ENCODE measurements at places on chromosomes 2 and 18.

DNA sequence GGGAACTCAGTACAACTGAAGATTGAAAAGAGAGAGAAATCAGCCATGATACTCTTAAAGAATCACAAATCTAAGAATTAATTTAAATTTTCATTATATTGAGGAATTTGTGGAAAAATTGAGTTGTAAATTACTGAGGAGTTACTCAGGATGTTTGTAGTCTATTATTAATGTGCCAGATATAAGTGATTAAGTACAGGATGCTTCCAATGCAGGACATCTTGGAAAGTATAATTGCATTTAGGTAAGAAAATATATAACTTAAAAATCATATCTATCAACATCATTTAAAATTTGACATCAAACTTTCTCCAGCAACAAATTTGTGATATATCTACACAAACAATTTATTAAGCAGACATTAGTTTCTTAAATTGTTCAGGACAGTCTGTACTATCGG is 1.3 kb downstream of the CALCRL start:
- no peak for DNase-seq

- DNase-seq: peak; percentile 53
Observed at GRCh38 chr2:222299906-222300725, 1.3 kb upstream of the PAX3 start.

DNA sequence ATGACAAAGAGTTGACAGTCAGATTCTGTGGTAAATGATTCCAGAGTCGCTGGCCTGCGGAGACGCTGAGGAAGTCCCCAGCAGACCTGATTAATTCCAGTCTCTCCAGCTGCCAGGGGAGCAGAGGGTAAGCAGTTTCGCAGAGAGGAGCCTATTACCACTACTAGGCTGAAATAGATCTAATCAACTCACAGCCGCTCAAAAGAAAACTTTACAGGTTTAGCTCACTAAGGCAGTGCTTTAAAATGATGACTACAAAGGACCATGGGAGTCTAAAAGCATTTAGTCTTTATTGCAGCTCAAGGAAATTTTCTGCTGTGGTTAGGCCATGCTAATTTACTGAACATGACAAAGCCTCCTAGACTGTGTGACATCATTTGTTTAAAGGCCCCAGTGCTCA is 445.6 kb upstream of the POU3F3 start:
- DNase-seq: no peak

- no peak for DNase-seq
Observed at GRCh38 chr2:215369181-215369760, 57.4 kb downstream of the ATIC start.

GRCh38 chr2:145846982-145847381 is 1327.1 kb upstream of the ZEB2 start:
- DNase-seq: no peak

DNA sequence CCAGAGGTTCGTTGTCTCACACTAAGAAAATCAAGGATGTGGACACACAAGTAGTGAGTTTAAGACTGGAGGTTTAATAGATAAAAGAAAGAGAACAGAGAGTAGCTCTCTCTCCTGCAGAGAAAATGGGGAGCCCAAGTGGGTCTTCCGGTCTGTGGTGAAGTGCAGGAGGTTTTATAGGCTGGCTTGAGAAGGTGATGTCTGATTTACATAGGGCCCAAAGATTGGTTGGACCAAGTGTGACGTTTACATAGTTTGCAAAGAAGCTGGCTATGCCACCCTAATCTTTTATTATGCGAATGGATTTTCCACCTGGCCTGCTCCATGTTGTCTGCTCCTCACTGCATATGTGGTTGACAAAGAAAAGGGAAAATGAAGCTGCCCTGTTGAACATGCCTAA is 430.4 kb upstream of the TRIB2 start:
- DNase-seq: no peak

DNA sequence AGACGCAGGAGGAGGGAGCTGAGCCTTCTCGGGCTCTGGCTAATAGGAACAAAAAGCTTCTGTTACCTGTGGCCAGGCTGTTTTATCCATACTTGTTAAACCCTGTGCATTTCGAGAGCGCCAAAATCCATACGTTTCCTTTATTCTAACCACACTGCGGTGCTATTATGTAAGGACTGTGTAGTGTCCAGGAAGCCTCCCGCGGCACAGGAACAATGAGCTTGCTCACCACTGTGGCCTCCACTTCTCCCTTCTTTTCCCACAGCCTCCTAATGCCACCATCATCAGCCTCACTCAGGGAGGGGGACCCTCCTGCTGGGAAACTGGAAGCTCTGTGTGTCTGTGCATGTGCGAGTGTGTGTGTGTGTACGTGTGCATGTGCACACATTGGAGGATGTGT is 268.5 kb downstream of the HAUS1 start:
- no peak for DNase-seq

DNA sequence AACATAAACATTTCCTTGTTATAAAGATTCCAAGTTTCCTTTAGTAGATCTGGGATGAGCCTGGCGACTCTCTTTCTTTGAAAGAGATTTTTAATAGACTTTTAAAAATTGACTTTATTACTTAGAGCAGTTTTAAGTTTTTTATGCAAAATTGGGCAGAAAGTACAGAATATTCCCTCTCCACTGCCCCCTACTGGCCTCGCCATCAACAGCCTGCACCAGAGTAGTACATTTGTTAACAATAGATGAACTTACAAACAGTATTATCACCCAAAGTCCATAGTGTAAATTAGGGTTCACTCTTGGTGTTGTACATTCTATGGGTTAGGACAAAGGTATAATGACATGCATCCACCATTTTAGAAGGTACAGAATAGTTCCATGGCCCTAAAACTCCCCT is 3.9 kb downstream of the MAP3K19 start:
- DNase-seq: peak; percentile 15

GRCh38 chr18:9419956-9420631 is 55.2 kb upstream of the RALBP1 start:
- no peak for DNase-seq

DNA sequence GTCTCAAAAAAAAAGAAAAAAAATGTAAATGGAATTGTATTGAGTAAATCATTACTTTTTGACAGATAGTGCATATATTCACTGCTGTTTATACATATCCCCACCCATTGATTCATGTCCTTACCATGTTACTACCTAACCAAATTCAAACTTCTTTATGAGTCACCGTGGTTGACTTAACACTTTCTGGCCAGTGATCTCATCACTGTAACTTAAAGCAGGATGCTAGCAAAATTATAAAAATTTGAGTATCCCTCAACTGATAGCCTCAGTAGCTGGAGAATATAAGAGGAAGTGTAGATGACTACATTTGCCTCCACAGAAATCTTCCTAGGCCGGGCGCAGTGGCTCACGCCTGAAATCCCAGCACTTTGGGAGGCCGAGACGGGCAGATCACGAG is 13.4 kb downstream of the CNOT9 start:
- DNase-seq: no peak
